ENCODE measurements at places on chromosomes 13 and 19.

GRCh38 chr19:6224308-6224675 lies 55.5 kb downstream of the MLLT1 start:
- no peak for DNase-seq

DNA sequence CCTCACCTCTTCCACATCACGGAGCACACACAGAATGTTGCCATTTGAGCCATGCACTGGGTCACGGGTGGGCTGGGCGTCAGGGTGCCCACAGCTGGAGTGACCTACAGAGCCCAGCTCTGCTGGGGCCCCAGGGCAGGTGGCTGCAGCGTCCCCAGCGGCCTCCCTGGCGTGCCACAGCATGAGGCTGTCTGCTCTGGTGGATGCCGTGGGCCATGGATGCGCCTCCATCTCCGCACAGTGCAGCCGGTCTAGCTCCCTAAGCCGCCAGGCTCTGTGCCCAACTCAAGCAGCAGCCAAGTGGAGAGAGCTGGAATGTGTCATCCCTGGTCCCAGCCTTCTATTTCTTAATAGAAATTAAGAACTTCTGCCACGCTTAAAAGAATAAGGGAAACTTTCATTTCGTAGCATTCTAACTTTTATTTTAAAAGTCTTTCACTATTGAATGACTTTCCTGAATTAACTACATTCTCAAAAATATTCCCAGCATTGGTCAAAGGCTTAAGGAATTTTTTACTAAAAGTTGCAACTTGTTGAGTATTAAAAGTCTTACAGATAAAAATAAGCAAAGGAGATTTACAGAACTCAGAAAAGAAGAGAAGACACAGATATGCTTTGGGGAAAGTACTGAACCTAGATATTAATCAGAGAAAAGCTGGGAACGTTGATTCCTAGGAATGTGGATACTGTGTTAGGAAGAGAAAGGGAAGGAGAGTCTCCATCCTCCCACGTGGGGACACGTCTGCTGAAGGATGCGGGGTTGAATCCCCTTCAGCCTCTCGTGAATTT lies 59.3 kb downstream of the ATP11A start:
- no peak for DNase-seq

DNA sequence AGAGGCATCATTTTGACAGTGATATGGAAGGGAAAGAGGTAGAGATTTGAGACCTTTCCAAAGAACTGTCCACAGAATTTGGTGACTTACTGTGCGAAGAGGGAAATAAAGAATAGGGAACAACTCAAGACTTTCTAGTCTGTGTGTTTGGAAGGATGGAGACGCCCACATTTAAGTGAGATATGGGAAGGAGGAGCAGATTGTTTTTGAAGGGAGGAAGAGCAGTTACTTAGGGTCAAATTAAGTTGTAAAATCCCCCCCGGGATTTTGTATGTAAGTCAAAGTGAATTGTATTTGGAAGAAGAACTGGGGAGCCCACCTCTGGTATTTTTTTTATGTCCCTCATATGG lies 1.2 kb downstream of the USPL1 start:
- no peak for DNase-seq

DNA sequence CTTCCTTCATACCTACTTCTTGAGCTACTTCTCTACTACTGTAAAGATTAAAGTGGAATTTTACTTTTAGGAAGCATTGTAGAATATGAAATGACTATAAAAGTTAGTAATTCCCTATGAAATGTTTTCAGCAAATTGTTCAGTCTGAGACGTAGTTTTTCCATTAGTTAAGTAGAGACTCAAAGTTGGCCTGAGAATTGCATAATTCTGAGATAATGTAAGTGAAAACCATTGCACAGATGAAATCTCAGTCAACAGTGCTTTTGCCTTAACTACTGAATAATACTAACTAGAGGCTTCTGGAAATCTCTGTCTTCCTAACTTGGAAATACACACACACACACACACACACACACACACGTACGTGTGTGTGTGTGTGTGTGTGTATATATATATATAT lies 125.9 kb downstream of the FGF14 start:
- no peak for DNase-seq

DNA sequence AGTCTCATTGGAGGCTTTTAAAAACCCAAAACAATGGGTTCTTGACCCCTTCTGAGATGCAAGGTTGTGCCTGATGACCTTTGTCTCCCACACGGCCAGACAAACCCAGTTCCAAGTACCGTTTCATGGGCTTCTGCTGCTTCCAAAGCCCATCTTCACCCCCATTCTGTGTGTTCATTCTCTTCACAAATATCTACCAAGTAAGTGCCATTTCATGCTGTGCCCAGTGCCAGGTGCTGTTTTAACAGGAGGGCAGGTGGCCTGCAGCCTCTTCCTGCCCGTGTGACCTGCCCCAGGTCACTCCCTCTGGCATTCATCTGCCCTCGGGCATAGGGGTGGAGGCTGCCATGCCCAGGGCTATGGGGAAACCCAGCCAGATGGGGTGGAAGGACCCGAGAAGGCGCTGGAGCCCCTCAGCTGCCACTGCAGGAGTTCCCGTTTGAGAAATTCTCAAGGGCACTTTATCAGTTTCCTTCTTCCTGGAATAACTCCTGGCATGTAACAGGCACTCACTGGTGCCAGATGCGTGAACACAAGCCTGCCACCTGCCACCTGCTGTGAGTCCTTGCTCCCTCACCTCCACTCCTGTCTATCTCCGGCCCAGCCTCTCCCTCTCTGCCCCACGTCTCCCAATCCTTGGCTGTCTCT lies 12.5 kb downstream of the CAPN12 start:
- no peak for DNase-seq

- no peak for DNase-seq
These were observed 3.1 kb upstream of the LYPD3 start for GRCh38 chr19:43468354-43469159.

DNA sequence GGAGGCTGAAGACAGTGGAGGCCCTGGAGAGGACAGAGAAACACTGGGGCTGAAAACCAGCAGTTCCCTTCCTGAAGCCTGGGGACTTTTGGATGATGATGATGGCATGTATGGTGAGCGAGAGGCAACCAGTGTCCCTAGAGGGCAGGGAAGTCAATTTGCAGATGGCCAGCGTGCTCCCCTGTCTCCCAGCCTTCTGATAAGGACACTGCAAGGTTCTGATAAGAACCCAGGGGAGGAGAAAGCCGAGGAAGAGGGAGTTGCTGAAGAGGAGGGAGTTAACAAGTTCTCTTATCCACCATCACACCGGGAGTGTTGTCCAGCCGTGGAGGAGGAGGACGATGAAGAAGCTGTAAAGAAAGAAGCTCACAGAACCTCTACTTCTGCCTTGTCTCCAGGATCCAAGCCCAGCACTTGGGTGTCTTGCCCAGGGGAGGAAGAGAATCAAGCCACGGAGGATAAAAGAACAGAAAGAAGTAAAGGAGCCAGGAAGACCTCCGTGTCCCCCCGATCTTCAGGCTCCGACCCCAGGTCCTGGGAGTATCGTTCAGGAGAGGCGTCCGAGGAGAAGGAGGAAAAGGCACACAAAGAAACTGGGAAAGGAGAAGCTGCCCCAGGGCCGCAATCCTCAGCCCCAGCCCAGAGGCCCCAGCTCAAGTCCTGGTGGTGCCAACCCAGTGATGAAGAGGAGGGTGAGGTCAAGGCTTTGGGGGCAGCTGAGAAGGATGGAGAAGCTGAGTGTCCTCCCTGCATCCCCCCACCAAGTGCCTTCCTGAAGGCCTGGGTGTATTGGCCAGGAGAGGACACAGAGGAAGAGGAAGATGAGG lies 1.5 kb downstream of the PPP1R15A start:
- no peak for DNase-seq

DNA sequence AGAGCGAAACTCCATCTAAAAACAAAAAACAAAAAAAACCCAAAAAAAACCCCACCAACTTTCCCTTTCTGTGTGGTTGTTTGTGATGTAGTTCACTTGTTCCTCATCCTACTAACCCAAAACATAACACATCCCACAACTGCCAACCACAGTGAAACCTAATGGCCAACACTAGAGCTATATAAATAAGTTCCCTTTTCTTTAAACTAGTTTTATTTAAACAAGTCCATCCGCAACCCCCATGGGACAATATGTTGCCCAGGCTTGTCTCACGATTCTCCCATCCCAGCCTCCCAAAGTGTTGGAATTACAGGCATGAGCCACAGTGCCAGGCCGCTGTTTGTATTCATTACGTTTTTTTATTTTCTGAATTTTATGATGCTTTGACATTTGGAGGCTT lies 71.2 kb upstream of the ADGRE5 start:
- no peak for DNase-seq

- DNase-seq: peak; percentile 53
These were observed 8.1 kb downstream of the STK11 start for GRCh38 chr19:1213391-1214286.

- no peak for DNase-seq
These were observed 57.5 kb downstream of the SERP2 start for GRCh38 chr13:44431150-44431549.

Data from activated naive CD4-positive, alpha-beta T cell treated with anti-CD3 and anti-CD28 coated beads, Interleukin-2, amount 50 U/mL, for 72 hours (primary cell).